ENCODE measurements at places on chromosomes 11 and 22.

DNA sequence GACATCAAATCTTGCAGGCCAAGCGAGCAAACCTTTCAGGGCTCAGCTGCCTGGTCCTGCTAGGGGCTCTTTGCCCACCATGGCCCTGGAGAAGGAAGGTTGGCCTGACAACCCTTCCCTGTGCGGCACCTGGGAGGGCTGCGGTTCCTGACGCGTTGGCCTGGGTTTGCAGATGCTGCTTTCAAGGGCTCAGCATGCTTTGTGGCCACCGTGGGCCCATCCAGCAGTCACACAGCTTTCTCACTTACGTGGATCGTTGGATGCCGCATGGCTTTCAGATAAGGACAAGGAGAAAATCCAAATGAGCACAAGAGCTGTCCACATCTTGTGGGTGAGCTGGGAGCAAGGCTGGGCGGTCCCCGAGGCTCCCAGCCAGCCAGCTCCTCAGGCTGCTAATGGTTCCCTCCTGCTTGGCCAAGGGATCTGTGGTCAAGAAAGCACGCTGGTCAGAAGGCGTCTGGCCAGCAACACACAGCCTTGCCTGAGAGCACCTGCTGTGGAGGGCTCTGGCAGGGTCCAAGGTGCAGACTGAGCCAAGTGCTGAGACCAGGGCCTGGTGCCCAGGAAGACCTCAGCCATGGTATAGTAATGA is 8.2 kb downstream of the C11orf24 start:
- no peak for DNase-seq

DNA sequence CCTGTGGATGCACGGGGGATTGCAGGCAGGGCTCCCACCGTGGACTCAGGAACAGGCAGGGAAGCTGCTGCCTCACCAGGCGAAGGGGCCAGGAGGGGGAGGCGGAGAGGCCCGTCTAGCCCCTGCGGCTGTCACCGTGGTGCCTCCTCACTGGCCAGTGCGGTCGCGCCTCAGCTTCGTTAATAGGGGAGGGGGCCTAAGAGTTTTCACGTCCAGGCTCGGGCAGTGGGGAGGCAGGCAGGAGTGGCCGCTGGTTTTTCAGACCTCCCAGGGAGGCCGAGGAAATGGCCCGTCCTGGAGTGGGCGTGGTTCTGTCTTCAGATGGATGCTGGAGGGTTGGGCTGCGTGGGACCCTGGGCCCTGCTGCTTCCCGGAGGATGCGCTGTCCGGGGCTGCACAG is 91.1 kb upstream of the B3GAT1 start:
- no peak for DNase-seq

DNA sequence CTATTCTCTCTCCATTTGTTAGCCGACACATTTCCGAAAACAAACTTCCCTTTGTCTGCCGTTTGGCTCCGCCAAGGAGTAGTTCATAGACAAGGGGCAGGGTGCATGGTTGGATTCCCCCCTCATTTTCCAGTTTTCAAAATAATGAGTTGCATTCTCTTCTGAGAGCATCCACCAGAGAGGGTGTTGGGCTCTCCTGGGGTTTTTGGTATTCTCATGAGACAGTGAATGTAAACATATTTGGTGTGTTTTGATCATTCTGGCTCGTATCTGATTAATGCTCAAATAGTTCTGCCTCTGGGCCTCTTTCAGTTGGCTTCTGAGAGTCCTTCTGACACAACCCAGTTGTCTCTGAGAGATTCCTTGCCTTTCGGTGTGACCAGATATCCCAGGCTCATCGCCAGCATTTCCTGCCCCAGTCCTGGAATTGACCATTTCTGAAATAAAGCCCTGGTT is 21.7 kb downstream of the GRAMD4 start:
- DNase-seq = no peak

- DNase-seq = no peak
These were observed 26.4 kb upstream of the PPFIA1 start for GRCh38 chr11:70243912-70244652.

DNA sequence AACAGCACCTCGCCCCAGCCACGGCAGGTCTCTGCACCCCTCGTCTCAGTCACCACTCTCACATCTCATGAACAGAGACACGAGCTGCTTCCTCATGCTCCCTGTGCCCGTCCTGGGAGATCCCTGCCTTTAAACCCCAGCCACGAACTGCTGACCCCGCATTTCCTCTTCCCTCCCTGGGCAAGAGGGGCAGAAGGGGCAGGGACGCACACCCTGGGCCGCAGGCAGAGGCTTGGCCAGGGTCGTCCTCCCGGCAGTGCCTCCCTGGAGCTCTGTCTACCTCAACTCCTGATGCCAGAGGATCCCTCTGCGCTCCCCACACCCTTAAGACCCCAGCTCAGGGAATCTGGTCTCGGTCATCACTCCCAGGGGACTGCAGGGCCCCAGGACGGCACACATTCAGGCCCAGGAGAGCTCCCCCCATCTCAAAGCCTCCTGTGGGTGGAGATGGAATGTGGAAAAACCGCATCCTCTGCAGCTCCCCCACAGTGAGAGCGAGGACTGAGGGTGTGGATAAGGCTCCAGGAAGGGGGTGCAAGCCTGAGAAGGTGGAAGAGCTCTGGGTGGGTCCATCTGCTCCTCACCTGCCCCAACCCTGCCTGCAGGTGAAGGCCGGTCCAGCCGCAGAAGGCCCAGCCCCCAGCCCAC is 1.2 kb downstream of the BID start:
- no peak for DNase-seq

- no peak for DNase-seq
These were observed 367.6 kb downstream of the TBC1D22A start for GRCh38 chr22:47129902-47130635.

DNA sequence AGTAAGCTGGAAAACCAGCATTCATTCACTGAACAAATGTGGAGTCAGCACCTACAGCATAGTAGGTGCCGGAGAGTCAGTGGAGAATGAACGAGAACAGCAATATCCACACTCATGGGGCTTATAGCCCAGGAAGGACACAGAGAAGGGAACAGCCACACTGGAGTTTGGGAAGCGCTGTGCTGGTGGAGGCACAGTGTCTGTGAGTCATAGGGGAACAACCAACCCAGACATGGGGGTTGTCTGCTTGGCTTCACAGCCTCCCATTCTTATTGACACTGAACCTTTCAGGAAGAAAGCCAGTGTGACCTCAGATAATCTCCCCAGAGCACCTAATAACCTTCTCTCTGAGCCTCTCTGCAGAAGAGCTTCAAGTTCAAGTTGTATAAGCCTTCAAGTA is 56.6 kb upstream of the UBASH3B start:
- no peak for DNase-seq

DNA sequence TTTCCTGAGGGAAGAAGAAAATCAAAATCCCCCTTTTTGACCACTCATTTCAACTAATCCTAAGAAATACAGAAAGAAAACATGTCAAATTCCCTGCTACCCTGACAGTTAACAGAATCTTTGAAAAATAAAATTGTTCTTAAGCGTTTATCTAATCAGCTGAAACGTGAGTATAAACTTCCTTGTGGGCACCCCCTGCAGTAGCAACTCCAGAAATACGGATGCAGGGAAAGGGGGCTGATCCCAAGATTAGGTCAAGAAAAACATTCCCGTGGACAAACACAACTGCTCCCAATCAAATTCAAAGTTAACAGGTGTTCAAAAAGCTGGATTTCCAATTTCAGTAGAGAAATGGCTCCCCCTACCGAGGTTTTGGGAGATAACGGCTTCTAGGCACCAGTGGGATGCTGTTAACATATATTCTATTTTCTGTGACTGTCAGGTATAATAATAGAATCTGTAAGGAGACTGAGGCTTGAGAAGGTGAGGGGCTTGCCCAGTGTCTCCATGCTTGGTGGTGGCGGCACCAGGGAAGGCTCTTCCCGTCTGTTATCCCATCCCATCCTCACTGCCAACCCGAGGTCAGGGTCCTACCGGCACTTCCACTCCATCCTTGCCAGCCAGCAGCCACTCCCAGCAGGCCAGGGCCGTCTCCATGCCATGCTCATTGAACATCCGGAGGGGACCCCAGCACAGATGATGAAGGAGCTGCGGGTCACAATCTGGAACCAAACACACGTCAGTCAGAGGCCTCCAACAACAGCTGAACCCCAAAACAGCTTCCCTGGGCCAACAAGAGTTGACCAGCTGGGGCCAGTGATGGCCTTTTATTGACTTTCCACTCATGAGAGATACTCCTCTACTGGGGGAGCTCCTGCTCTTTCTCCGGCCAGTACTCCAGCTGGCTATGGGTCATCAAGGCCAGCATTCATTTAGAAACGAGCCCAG is 32.0 kb upstream of the SERPIND1 start:
- DNase-seq = peak; percentile 25

GRCh38 chr11:117770061-117770460 is 27.0 kb downstream of the DSCAML1 start:
- no peak for DNase-seq

GRCh38 chr11:87215236-87215635 is 177.5 kb downstream of the TMEM135 start:
- DNase-seq = no peak

DNA sequence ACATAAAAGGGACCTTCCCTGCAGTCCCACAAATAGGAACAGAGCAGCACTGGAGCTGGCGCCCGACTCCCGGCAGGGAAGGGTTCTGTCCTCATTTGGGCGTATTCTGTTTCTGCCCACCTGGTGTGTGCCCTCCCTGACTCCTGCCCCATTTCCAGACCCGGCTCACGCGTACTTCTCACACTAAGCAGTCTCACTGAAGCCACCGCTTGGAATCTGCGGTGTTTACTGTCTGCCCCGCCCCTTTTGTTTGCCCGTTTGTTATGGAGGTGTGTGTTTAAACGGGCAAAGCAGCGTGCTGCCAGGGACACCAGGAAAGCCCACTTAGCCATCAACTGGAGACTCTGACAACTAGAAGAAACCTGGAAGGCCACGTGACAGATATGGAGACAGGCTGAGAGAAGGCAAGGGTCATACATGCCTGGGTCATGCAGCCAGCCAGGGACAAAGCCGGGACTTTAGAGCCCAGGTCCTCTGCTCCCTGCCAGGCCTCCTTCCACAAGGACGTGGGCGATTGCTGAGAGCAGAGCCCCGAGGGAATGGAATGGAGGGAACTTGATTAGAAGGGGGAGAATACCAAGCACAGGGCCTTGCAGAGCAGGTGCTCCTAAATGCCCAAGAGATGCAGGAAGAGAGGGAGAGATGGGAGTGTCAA is 8.7 kb upstream of the EFCAB6 start:
- no peak for DNase-seq

- DNase-seq = no peak
These were observed 141.0 kb downstream of the CRYBB2 start for GRCh38 chr22:25360411-25360810.

DNA sequence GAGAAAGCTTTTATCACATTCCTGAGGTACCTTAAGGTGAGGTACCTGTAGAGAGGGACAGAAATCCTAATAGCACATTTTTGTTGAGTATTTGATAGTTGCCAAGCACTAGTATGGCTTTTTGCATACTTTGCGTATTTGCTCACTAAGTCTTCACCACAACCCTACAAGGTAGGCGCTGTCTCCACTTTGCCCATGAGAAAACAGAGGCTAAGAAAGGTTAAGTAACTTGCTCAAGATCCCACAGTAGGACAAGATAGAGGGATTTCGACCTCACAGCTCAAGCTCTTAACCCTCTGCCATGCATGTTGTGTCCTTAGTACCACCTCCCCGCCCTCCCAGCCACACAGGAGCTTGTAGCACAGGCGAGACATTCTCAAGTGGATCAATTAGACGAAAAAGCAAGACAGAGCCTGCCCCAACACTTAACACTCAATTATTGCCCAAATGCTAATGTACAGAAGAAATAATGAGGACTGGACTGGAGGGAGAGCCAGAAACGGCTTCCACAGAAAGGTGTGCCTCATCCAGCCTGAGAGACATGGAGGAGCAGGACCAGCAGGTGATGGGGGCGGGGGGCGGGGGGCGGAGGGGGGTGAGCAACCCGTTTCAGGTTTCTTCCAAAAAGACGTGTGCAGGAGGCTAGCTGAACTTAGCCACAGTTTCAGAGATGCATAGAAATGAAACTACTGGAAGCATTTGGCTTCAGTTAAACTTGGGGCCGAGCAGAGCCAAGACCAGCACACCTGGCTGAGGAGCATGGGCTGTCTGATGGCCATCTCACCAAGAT is 26.7 kb upstream of the CD44 start:
- DNase-seq = no peak

- no peak for DNase-seq
These were observed 13.8 kb upstream of the TEF start for GRCh38 chr22:41367680-41368542.

DNA sequence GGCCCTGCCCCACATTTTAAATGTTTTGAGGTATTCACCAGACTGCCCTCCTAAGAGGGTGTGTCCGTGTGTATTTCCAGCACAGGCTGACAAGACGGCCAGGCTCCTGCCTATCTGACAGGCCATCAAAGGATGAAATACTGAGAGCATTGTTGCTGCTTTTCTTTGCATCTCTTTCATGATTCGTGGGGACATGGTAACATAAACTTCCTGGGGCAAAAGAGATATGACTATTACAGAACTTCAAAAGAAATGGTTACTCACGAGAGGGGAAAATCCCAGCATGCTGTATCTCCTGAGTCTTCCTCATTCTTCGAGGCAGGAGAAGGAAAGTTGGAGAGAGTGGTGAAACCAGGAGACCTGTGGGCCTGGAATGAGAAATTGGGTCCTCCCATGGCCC is 10.3 kb upstream of the BIK start:
- DNase-seq = no peak

- peak; percentile 71 for DNase-seq
These were observed 22.9 kb downstream of the CDKN1C start for GRCh38 chr11:2862395-2863275.

DNA sequence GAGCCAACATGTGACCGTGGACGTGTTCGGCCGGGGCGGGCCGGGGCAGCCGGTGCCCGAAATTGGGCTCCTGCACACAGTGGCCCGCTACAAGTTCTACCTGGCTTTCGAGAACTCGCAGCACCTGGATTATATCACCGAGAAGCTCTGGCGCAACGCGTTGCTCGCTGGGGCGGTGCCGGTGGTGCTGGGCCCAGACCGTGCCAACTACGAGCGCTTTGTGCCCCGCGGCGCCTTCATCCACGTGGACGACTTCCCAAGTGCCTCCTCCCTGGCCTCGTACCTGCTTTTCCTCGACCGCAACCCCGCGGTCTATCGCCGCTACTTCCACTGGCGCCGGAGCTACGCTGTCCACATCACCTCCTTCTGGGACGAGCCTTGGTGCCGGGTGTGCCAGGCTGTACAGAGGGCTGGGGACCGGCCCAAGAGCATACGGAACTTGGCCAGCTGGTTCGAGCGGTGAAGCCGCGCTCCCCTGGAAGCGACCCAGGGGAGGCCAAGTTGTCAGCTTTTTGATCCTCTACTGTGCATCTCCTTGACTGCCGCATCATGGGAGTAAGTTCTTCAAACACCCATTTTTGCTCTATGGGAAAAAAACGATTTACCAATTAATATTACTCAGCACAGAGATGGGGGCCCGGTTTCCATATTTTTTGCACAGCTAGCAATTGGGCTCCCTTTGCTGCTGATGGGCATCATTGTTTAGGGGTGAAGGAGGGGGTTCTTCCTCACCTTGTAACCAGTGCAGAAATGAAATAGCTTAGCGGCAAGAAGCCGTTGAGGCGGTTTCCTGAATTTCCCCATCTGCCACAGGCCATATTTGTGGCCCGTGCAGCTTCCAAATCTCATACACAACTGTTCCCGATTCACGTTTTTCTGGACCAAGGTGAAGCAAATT is 1.8 kb downstream of the FUT4 start:
- no peak for DNase-seq

All from retina (tissue), 1 donor.